ENCODE measurements at places on chromosomes 6 and 20. TPM values are rescaled to one million over a fixed set of nuclear protein-coding genes. Genes with fewer than 3 reads are reported as not detected.

DNA sequence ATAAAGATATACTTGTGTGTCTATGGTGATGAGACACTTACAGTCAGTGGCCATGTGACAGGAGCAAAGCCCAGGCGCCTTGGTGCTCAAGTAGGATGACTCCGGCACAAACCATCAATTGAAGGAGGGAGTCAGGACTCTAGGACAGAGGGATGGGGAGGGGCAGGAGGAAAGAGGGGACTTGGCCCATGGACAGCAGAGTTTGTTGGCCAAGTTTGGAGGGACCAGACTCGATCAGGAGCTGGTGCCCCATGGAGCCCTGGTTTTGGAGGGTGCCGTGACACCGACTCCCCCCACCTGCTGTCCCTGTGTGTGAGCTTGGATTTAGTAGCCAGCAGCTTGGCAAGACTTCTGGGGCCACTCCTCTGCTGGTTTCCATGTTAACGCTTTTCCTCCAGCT is 66.1 kb downstream of the ADNP start:
- no peak for DNase-seq

DNA sequence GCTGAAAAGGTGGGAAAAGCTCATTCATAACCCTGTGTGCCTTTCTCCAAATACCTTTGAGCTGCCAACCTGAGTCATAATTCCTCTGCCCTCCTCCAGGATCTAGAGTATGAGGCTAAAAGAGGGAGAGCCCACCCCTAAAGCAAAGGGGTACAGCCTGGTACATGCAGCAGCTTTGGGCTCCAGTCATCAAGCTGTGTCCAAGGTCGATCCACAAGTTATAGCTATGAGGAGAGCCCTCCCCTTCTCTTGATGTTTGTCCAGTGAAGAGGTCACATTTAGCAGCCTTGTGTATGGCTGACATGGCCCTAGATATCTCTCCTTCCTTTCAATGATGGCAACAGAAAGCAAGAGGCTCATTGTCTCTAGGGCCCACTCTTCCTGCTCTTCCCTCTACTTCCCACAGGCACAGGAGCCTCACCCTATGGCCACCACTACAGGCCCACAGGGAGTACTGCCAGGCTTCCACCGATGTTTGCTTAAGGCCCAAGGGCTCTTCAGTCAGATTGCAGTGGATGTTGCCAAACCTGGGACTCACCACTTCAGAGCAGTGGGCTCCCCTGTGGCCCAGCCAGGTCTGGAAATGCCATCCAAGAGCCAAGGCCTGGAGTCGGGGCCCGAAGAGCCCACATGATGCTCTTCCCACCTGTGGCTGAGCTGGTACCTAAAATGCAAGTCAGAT is 176.8 kb downstream of the CD83 start:
- no peak for DNase-seq

- no peak for DNase-seq
Measured at GRCh38 chr6:34389034-34389433, 3.4 kb downstream of the NUDT3 start.

- no peak for DNase-seq
Measured at GRCh38 chr6:148183776-148184175, 158.9 kb upstream of the SASH1 start.

Gene SIRPD
- polyA plus RNA-seq = not detected

GRCh38 chr20:63562461-63563224 is 8.7 kb downstream of the FNDC11 start:
- no peak for DNase-seq

DNA sequence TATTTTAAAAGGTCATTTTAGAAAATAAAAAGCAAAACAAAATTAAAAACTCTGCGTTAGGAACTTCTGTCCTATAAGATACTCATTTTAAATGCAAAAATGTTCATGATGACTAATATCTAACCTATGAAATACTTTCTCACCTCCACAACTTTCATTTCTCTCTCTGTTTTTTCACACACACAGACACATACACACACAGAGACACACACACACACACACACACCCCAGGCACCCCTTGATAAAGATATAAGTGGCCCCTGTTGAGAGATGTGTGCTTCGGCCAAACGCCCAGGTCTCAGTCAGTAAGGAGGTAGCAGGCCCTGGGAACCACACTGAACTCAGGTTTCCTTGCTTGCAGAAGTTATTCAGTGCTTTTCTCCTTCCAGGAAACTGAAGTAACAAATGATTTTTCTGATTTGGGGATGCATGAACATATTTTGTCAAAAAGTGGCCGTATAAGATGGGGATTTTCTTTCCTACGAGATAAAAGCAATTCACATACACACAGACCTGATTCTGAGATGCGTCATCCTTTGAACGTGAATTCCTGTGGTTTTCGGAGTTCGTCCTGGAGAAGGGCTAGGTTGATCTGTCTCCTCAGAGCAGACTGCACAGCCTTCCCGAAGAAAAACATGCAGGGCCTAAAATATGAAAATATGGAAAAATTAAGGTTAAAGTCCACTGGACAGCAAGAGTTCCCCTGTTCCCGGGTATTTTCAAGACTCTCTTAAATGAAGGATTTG is 306.8 kb upstream of the FOXQ1 start:
- DNase-seq = no peak

DNA sequence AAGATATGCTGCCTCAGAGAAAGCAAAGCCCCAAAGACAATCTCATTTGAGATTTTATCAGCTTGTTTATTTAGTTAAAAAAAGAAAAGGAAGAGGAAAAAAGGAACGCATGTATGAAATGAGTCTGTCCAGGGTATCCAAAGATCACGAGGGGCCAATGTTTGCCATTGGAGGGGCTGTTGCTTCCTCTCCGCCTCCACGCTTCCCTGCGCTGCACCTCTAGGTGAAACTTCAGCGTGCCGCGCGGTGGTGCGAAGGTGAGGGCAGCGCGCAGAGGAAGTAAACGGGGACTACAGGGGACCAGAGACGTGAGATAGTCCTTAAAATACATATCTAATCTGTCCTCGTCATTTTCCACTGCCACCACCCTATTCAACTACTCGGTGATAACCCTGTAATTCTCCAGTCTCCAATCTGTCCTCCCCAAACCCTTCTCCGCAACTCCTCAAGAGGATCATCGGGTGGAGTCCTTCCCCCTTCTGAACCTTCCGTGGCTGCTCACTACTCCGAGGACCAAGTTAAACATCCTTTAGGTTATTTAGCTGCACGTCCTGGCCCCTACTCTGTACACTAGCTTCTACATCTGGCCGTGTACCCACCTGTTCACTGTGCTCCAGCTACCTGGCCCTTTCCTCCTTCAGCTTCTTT is 1.1 kb upstream of the DCBLD1 start:
- DNase-seq = no peak

- DNase-seq = no peak
Measured at GRCh38 chr6:134466771-134467525, 149.0 kb upstream of the SGK1 start.

DNA sequence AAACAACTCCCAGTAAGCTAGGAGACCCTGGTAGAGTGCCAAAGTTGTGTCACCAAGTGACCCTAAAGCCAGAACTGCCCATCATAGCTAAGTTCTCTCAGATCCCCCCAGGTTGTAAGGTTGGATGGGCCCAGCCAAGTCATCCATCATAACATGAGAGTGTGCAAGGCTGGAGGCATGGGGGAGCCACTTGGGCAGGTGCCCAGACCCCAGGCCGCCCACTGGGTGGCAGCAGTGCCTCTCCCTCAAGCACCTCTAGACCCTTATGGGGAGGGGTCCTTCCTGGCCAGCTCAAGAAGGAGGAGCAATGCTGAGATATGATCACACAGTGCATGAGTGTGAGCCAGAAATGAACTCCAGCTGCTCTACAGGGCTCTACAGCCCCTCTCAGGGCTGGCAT is 154.5 kb downstream of the MYLK4 start:
- DNase-seq = no peak

GRCh38 chr6:99426451-99426757 is 1.3 kb upstream of the PNISR start:
- no peak for DNase-seq

DNA sequence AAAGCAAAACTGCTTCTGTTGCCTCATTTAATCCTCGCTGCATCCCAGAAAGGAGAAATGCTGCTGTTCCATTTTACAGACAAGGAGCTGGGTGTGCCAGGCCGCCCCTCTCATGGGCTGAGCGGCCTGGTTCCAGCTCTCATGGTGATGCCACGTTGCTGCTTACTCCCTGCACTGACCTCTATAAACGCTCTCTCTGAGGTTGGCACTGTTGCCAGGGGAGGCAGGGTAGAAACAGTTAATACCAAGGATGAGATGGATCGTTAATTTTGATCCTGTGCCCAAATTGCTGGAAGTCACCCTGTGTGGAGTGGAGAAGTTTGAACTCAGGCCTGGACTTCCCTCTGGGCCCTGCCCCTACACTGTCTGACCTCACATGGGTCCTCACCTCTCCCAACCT is 25.6 kb downstream of the SIRPA start:
- no peak for DNase-seq

DNA sequence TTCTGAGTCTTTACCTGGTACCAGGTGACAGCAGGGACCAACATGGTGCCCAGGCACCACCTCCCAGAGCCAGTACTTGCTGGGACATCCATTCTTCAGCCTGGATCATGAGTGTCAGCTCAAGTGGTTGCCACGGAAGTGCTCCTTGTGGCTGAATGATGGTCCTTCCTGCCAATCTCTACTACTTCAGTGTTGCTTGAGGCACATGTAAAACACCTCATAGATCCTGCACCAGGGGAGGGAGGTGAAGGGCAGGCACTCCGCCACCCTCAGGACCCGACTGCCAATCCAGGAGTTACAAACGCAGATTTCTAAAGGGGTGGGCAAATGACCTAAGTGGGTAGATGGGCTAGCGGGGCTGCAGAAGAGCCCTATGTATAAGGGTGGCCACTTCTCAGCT is 226.0 kb downstream of the PREX1 start:
- DNase-seq = no peak

DNA sequence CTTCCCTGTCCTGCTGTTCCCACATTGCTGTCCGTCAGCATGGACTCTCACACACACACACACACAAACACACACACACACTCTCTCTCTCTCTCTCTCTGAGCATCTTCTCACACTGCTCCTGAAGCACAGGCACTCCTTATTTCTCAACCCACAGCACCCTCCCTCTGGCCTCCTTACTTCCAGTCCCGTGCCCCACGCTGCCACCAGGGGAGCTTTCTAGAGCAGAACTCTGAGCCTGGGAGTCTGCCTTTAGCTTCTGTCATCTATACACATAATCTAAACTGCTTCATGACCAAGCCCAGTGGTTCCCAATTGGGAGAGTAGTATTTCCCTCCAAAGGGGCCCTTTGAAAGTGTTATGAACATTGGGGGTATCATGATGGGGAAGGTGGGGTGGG is 29.1 kb downstream of the HECA start:
- DNase-seq = no peak

DNA sequence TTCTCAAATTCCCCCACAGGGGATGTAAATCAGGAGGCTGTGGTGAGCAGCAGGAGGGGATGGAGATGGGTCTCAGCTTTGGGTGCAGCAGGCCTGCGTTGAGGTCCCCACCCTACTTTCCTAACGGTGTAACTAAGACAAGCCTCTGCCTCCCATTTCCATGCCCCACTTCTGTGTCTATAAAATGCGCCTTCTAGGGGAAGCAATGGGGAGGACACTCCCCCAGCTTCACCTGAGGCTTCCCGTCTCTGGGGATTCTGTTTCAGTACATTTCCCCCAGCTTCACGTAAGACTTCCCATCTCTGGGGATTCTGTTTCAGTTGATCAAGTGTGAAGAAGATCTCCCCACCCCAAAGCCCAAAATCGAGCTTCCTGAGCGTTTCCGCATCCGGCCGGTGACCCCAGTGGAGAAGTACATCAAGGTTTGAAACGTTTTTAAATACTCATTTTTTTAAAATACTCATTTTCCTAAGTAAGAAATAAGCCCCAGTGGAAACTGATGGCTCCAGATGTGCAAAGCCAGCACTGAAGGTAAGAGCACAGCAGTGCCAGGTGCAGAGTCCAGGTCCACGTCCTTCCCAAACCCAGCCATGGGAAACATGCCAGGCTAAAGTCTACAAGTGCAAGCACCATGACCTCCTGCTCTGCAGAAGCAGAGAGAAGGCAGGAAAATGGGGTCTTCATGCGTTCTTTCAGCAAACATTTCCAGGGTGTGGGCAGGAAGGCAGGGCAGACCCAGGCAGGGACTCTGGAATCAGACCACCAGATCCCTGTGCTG is 73.1 kb downstream of the ANKRD60 start:
- DNase-seq = no peak

DNA sequence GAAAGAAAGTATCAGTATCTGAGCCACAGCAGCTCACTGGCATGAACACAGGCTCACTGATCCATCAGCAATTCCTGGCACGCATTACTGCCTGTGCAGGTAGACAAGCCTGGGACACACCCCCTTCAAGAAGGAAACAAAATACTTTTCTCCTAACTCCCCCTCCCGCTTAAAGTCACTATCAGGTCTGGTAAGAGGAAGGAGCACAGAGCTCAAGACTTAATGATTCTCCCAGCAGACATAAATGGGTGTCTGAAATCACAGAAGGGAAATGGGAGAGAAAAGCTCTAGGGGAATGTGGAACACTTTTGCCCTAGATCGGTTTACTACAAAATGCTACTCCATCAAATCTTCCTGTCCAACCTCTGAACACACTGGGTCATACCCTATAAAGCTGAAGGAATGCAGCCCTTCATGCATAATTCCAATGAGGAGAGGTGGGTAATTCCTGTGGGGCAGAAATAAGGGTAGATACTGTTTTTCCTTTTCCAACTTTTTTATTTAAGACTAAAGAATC is at the start of gene ADGRF1:
ADGRF1 (minus strand) TSS at position 58 of the 517 bp plus-strand sequence. CDS start 13,271 bp downstream, outside the sequence.
- DNase-seq = no peak

DNA sequence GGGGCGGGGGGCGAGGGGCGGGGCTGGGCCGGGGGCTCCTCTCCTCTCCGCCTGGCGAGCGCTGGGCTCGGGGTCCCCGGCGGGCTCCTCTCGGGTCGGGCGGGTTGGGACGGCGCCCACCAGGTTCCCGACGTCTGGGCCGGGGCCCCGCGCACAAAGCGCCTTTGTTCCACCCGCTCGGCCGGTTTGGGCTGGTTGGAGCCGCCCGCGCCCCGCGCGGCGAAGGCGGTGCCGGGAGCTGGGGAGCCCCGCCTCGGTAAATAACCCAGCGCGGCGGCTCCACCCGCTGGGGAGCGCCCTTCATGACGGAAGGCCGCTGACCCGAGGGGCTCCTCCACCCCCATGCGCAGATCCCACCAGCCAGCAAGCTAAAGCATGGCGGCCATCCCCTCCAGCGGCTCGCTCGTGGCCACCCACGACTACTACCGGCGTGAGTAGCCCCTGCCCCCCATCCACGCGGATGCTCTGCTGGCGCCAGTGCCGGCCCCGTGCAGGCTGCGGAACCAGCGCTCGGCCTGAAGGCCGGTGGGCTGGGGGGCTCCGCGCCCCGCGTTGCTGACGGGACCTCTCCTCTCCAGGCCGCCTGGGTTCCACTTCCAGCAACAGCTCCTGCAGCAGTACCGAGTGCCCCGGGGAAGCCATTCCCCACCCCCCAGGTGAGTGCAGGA is 503 bp downstream of the PPDPF start:
- DNase-seq = no peak

Gene CLDN20
- not detected for polyA plus RNA-seq

GRCh38 chr6:42136508-42137193 is 5.8 kb downstream of the C6orf132 start:
- DNase-seq = peak; percentile 42

DNA sequence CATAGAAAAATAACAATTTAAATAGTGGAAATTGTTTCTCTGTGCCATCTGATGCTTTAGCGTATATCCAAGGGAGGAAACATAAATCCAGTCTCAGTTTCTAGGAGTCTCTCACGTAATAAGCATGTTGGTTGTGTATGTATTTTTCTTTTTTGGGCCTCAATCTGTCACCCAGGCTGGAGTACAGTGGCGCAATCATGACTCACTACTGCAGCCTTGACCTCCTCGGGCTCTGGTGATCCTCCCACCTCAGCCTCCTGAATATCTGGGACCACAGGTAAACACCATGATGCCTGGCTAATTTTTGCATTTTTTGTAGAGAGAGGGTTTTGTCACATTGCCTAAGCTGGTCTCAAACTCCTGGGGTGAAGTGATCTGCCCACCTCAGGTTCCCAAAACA is 78.6 kb upstream of the PLN start:
- no peak for DNase-seq

Gene PRSS35
- polyA plus RNA-seq = 5.6 TPM
